ENCODE measurements at places on chromosomes 12 and 14.

DNA sequence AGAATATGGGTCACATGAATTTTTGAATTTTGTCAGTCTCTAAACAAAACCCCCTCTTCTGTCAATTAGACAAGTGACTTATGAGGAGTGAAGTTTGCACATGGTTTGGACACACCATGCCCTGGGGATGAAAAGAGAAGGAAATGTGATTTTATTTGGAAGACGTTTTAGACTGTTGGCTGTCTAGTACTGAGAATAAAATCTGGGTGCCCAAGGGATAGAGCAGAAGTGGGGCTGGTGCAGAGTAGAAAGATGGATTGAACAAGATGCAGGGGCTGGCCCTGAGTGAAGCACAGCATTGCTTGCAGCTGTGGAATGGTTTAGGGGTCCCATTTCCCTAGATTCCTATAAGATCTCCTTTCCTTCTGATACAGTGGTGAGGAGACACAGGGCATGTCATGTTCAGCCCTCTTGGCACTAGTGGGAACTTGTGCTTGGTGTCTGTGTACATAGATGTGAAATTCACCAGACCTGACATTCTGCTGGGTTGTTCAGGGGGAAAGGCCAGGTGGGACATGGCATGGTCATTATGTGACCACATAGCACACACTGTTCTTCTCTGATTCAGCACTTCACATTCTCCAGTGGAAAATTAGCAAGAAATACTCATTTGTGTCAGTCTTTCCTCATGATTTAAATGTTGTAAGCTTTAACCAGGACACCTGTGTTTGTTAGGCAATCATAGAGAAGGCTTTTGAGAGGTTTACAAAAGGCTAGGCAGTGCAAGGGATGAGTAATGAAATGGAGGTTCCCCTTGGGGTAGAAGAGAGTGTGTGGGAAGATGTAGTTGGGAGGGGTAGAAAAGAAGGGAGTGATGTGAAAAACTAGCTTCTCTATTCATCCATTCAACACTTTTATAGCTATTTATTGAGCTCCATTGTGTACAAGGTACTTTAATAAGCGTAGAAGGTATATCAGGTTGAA, 202.3 kb upstream of the IGF1 start:
- no peak for DNase-seq

DNA sequence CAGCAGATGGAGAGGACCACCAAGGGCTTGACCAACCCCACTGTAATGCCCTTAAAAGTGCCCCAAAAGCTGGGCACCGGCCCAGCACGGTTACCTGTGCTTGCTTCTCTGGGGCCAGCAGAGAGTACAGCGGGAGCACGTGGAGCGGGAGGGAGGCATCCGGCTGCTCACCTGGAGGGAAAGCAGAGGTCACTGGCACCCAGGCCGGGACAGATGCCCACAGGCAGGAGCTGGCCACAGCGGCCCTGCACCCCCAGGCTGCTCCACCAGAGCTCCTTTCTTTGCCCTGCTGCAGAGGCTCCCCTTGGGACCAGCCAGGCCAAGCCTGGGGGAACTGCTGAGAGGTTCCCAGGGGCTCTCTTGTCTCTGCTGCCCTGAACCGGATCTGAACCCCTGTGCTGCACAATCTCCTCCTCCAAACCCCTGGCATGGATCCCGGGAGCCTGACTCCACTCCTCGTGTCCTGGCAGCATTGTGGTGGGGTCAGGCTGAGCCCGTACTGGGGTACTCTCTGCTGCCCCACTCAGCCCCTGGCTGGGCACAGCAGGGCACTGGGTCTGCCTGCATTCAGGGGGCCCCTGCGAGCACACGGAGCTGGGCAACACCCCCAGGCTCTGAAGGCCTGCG, 24.0 kb downstream of the DHX37 start:
- DNase-seq: no peak

DNA sequence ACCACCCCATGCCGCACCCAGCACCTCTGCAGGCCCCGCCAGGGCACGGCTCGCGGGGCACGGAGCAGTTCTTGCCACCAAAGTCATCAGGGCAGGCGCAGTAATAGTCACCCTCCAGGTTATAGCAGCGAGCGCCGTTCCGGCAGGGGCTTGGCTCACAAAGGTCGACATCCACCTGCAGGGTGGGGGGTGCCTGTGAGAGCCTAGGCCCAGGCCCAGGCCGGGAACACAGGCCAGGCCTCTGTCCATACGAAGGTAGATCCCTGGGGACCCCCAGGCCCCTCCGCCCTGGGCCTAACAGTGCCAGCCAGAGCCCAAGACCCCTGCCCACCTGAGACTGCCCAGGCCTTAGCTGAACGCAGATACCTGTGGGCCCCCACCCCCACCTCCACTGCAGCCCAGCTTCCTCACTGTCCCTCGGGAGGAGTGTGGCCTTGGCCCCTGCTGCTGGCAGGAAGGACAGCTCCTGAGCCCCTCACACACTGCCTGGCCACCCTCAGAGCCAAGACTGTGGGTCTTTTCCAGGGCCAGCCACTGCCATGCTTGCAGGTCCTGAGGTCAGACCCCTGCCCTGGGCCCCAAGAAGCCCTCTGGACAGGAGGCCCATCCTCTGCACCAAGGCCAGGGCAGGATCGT, 19.3 kb downstream of the JAG2 start:
- DNase-seq: no peak

DNA sequence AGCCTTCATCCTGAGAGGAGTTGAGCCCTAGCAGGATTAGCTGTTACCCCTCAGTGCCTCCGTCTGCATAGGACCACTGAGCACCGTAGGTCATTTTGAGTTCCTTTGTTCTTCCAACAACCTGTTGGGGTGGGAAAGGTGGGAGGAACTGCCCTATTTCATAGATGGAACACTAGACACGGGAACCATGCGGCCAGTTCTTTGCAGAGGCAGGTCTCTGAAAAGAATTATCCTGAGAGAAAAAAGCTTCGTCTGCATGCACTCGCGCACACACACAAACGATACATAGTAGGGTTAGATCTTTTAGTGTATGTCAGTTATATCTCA, 28.5 kb downstream of the TRAFD1 start:
- no peak for DNase-seq

- no peak for DNase-seq
Observed at GRCh38 chr12:105220150-105220928, 15.6 kb downstream of the APPL2 start.

DNA sequence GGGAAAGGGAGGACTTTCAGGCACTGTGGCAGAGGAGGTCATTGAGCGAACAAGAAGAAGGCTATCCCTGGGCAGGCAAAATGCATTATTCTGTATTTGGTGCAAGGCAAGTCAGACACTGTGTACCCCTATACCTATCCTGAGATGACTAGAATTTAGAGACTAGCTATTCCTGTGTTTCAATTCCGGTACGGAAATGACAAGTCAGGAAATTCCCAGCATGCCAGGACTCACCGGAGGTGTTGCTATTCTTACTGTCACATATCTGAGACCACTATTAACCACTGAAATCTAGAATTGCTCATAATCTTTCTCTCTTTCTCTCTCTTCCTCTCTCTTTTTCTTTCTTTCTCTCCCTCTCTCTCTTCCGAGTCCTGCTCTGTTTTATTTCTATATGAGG, 297.1 kb downstream of the PDZRN4 start:
- DNase-seq: no peak

GRCh38 chr12:64943686-64944085, 119.2 kb downstream of the TBC1D30 start:
- DNase-seq: peak; percentile 29

GRCh38 chr14:50835280-50835679, 4.3 kb upstream of the NIN start:
- DNase-seq: no peak

DNA sequence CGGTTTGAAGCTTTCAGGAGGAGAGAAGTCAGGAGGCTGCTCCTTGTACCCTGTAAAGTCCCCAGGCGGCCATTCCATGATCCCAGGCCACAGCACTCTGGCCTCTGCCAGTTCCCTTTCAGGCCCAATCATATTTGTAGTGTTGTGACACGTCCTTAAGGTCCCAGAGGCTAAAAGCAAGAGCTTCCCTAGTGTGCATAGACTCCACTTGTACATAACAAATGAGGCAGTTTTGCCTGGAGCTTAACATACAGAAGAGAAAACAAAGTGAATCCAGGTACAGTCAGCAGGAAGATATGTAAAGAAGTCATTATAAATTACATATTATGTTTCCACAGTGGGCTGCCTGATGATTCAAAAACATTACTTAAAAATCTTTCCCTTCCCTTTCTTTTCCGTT, 81.1 kb upstream of the RPH3A start:
- no peak for DNase-seq

GRCh38 chr14:68943107-68943506, 36.0 kb downstream of the ACTN1 start:
- no peak for DNase-seq

- no peak for DNase-seq
Observed at GRCh38 chr12:112728864-112729263, 62.7 kb upstream of the RPH3A start.

GRCh38 chr14:89292579-89293313, 124.3 kb downstream of the FOXN3 start:
- DNase-seq: no peak

- DNase-seq: no peak
Observed at GRCh38 chr14:54599966-54600716, 33.2 kb downstream of the SAMD4A start.

GRCh38 chr14:95226801-95227200, 69.5 kb upstream of the DICER1 start:
- no peak for DNase-seq

- DNase-seq: no peak
Observed at GRCh38 chr12:61870658-61871484, 389.3 kb upstream of the USP15 start.

- DNase-seq: peak; percentile 19
Observed at GRCh38 chr14:71321574-71322315, 414.5 kb downstream of the PCNX1 start.

DNA sequence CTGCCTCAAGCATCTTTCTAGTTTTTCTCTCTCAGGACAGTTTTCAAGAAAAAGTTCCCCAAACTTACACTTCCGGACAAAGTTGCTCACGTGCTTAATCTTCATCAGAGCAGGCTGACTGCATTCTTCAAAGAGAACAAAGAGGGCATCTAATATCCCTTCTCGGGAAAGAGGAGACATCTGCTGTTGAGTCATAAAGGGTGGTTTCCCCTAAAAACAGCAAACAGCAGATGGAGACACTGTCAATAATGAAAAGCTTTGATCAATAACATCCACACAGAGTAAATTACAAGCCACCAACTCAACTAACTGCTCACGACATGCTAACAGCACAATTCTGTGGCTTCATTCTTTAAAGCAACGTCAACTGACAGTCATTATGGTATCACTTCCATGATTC, 8.1 kb downstream of the CIT start:
- DNase-seq: no peak

- no peak for DNase-seq
Observed at GRCh38 chr14:94722397-94722796, 47.5 kb downstream of the GSC start.

DNA sequence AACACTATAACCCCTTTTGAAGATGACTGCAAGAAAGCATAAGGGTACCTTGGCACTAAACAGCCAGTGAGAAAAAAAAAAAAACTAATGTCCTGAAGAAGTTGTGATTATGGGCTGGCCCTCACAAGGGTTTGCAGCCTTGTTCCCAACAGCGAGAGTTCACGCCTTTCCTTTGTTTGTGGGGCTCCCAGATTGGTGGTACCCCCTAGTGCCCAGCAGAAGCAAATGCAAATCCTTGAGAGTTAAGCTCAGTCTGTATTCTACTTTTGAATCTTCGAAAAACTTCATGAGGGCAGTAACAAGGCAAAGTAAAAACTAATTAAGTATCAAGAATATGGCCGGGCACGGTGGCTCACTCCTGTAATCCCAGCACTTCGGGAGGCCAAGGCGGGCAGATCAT, 238.9 kb upstream of the LMO3 start:
- no peak for DNase-seq

DNA sequence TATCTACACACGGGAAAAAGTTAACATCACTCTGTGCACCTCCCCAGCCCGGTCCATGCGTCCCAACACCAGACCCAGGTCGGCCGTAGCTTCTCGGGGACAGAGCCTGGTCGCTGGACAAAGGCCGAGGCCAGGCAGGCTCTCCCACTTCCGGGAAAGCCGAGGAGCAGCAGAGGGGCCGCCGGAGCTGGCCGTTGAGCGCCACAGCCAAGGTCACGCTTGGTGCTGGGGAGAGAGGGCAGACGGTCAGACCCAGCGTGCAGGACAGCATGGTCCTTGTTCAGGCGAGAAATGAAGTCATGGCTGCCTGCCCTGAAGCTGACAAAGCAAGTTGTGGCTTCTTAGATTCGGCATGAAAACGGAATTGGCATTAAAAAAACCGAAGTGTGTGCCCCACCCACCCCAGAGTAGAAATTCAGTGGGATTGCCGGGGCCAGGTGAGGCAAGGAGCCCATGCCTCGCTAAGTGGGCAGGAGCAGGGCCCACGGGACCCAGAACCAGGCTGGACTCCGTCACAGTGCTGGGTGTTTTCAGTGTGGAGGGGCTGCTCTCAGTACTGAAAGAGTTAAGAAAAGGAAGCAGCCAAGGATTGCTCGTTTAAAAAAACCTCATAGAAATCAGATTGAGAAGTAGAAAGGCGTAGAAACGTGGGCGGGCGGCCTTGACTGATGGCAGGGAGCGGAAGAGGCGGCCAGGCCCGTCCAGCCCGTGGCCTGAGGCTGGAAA, 4.3 kb downstream of the ARL6IP4 start:
- DNase-seq: no peak

GRCh38 chr12:64696080-64696741, 63.0 kb downstream of the GNS start:
- DNase-seq: peak; percentile 30

DNA sequence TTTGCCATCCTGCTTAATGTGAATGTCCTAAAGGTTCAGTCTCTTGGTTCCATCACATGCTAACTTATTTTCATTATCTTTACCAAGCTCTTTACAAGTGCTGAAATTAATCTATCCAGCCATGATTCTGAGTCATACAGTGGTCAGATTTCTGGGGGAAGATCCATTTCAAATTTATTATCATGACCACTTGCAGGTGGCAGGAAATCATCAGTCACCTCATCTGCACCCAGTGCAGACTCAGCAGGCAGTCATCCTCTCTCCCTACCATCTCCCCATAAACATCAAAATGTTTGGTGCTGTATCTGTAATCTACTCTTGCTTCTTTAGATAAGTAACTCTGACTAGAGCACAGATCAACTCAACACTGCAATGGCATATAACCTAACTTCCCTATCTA, 23.5 kb downstream of the ATG14 start:
- no peak for DNase-seq

DNA sequence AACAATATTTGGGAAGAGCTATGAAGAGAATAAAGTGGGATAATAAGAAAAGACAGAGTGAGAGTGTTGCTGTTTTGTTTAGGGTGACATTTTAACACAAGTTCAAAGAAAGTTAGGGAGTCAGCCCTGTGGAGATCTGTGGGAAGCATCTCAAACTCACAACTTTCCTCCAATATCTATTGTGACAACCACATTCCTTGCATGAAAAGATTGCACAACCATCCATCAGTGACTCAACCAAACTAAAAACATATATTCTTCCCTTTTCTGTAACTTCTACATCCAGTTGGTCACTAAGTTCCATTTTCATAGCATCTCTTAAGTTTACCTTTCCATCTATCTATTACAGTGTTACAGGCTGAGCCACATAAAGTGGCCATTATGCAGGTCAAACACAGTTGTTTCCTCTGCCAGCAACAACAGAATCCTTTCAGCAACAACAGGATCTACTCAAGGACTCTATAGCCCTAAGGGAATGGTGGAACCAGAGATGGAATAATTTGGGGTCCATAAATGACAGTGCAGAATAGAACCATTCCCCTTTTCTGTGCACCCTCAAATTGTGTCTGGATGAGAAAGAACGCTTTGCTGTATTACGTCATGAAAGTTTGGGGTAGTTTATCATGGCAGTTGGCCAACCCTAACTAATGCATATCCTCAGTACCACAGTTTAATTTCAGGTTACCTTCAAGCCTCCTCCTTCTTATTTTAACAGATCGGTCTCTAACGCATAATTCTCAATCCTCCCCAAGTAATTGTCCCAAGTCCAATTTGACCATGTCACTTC, 118.8 kb downstream of the ST8SIA1 start:
- no peak for DNase-seq
